ENCODE measurements at places on chromosomes 7 and 10.

DNA sequence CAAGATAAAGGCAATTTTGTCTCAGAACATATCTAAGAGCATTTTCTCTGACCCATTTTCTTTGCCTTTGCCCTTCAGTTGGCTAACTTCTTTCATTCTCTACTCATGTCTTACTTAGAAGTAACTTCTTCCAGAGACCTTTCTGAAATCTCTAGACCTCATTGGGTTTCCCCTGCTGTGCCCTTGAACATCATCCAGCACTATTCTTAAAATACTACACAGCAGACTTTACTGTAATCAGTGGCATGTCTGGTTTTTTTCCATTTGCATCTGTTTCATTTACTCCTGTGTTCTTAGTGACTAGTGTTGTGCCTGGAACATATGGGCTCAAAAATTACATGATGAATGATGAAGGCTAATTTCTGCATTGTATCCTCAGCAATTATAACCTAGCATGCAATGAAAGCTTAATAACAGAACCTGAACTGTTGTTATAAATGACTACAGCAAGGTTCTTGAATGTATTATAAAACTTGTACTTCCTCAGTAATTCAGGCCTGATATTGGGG lies 301.9 kb downstream of the CDK14 start:
- DNase-seq = no peak

GRCh38 chr10:67705921-67706320 lies 9.9 kb upstream of the CTNNA3 start:
- DNase-seq = no peak

DNA sequence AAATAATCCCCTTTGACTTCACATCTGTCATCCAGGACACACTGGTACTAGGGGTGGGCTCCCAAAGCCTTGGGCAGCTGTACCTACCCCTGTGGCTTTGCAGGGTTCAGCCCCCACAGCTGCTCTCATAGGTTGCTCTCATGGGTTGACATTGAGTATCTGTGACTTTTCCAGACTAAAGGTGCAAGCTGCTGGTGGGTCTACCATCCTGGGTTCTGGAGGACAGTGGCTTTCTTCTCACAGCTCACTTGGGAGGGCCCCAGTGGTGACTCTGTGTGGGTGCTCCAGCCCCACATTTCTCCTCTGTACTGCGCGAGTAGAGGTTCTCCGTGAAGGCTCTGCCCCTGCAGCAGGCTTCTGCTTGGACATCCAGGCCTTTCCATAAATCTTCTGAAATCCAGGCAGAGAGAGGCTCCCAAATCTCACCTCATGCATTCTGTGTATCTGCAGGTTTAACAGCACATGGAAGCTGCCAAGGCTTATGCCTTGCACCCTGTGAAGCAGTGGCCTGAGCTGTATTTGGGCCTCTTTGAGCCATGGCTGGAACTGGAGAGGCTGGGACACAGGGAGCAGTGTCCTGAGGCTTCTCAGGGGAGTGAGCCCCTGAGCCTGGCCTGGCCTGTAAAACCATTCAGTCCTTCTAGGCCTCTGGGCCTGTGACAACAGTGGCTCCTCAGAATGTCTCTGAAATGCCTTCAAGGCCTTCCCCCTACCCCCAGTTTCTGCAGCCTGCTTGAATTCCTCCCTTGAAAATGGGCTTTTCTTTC lies 52.2 kb downstream of the TRIM24 start:
- DNase-seq = no peak

DNA sequence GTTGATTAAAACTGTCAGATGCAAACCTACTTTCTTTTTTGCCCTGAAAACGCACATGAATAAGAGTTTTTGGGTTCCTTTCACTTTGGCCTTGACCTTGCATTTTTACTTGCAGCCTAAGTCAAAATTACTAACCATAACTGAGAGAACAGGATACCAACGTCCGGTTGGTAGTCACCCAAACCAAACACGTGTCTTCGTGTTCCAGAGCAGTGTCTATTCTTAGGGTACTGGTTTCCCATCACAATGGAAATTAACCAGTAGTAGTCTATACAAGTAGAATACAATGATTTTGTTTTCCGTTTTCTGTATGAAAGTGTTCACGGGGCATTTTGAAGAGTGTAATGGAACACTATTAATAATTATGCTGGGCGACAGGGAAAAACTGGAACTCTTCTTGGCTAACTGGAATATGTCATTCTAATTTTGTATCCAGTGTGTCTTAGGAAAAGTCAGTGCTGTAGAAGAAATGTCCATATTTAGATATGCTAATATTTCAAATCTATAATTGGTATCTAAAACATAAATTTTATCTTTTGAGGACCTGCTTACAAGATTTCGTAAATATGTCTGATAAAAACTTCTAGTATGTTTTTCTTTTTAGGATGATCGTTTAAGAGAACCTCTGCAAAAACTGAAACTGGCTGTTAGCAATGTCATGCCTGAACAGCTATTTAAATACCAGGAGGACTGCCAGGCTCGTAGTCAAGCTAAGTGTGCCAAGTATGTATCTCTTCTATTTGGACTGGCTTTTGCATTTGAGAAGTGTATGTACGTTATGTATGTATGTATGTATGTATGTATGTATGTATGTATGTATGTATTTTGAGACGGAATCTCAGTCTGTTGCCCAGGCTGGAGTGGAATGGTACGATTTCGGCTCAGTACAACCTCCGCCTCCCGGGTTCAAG lies 40.9 kb downstream of the UBN2 start:
- no peak for DNase-seq

GRCh38 chr7:38862666-38863065 lies 46.3 kb downstream of the VPS41 start:
- DNase-seq = no peak

DNA sequence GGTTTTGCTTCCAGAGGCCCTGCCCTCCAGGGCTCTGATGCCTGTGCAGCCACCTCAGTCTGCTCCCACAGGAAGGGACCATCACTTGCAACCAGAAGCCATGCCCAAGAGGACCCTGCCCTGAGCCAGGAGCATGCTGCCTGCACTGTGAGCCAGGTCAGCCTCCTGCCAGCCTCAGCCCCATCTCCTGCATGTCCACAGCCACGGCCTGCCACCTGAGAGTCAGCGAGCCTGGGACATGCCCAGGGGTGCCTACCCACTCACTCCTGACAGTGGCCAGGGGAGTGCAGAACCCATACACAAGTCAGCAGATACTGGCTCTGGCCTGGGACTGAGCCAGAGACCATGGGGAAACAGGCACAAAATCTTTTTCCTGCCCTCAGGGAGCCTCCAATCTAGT lies 6.6 kb upstream of the KCP start:
- no peak for DNase-seq

DNA sequence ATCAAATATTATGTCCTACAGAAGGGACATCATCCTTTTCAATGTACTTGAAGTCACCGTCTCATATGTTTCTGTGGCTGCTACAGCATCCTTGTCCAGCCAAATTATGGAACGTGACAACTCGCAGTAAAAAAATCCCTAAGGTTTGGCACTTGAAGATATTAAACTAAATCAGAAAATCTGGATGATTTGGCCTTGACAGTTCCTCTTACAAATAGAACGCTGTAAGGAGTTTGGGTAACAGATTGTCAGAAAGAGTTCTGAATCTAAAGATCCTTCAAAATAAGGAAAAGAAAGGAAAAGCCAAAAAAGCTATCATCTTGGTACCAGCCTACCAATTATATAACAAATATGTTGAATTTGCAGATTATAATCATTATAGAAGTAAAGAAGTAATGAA lies 21.0 kb downstream of the XRCC2 start:
- peak; percentile 51 for DNase-seq

DNA sequence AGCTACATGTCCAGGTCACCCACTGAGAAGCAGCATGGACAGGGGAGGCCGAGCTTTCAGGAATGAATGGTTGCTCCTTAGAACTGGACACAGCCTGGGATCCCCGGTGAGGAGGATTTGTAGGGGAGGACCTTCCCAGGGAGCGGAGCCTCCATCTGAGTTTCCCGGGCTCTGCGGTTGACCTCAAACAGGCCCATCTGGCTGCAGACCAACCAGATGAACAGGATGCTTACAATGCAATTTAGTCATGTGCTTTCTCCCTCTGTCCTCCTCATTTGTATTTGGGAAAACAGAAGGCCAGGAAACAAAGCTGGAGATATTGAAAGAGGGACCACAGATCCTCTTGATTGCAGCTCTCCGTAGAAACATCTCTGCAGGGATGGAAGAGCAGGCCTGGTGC lies 104.8 kb downstream of the EMX2 start:
- no peak for DNase-seq

- no peak for DNase-seq
These were observed 68.7 kb downstream of the GNA12 start for GRCh38 chr7:2775376-2775775.

DNA sequence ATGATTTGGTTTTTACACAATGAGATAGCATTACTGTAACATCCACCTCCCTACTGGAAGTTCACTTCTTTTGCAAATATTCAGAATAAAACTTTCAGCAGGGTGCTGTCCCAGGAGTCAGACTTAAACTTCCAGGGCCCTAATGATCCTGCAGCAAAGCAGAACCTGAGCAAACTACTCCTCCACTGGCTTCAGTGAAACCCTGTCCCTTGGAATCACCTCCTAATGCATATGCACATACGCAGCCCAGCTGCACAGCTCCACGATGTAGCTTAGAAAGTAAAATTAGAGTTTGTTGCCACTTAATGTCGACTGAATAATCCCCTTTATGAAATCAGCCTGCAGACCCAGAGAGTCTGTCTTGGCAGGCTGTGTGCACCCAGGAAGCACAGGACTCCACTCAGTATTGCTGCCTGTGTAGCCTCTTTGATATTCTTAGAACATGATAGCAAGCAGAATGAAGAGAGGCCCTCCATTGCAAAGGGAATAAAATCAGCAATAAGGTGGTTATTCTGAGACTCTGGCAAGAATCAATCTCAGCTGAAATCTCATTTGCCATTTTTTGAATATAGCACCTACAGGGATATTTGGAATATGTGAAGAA lies 1.6 kb downstream of the NPSR1 start:
- no peak for DNase-seq

- no peak for DNase-seq
These were observed 2.4 kb upstream of the ZNF33B start for GRCh38 chr10:42640610-42641229.

DNA sequence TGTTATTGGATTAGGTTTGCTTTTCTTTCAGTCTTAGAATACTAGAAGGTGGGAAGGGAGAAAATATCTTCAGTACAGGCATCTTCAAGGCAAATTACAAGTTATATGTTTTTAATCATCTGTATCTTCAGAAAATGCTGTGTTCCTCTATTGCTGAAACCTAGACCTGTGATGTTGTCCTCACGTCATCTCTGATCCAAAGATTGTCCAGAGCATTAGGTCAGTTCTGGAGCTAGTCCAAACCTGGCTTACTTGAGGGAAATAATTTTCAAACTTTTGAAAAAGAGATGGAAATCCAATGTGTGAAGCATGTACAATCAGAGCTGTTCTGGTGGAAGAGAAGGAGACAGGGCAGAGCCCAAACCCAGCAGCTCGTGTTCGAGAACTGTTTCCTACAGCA lies 217.3 kb downstream of the ZEB1 start:
- DNase-seq = no peak

- no peak for DNase-seq
These were observed 34.0 kb downstream of the DLD start for GRCh38 chr7:107924841-107925504.

DNA sequence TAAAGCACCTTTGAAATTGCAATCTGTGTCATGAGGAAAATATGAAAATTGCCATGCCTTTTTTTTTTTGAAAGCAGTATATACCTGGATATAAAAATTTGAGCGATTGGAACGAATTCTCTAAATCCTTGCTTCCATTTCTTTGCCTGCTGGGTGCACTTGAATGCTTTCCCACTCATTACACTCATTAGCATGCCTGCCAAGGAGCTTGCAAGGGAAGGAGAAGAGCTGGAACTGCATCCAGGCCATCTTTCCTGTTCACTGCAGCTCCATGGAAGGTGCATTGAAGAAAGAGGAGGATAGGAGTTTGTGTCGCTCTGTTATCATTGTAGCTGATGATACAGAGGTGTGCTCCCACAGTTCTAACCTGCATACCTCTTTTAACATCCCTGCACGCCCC lies 102.4 kb upstream of the GJD4 start:
- DNase-seq = no peak

GRCh38 chr7:157506268-157506667 lies 169.5 kb downstream of the DNAJB6 start:
- no peak for DNase-seq

DNA sequence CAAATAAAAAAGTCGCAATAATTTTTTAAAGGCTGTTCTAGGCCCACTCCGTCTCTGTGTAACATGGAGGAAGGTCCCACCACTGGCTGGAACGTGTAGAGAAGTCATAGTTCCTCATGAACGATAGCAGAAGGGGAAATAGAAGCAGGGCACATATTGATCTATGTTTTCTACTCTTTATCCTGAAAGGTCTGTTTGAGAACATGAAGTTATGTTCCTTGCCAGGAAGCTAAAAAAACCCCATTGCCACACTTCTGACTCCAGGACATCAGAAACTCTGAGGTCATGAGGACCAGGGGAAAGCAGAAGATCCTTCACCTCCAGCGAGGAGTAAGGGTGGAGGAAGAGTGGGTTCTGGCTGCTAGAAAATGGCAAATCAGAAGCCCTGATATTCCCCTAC lies 10.8 kb downstream of the ANKRD22 start:
- DNase-seq = no peak

DNA sequence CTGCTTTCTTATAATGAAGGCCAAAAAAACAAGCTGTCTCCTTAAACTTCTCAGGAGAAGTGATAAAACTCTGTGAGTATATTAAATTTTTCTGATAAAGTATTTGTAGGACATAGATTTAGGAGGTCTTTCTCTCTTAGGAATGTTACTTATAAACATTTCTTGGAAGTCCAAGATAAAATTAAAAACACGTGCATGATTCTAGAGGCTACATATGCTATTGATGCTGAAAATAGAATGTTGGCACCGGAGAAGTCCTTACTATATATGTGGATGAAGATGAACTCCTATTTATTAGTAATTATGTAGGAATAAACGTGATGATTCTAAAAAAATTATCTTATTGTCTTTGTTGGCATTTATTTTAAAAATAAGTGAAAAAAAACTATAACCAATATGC lies 241.3 kb upstream of the LRRTM3 start:
- no peak for DNase-seq

DNA sequence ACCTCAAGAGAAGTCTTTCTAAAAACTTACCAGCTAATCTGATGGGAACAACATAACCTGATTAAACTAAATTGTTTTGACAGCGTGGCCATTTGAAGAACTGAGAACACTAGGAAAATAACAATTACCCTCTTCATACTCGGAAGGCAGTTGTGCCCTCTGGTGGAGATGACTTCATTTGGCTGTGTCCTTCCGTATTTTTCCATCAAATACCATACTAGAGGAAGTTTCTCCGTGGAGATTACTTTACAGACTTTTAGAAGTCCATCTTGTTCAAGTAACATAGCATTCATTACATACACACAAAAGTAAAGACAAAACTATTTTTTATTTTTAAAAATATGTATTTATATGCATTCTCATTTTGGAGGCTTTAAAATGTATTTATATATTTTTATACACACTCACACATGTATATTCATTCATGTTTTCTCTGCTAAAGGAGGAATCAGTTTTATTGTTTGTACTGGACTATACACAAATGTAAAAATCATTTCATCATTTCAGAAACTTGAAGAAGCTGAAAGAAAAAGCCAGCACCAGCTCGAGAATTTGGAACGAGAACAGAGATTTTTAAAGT lies 25.2 kb downstream of the SMNDC1 start:
- DNase-seq = peak; percentile 63
